ENCODE measurements at places on chromosomes 5 and 9. TPM values are rescaled to one million over a fixed set of nuclear protein-coding genes. Genes with fewer than 3 reads are reported as not detected.

Gene SMIM33
- not detected for polyA plus RNA-seq

Gene NTRK2
- polyA plus RNA-seq, result not detected

Gene POLR1E
- polyA plus RNA-seq, result 13.7 TPM

Gene GRM6
- not detected for polyA plus RNA-seq
